ENCODE measurements at places on chromosomes 7 and 10.

DNA sequence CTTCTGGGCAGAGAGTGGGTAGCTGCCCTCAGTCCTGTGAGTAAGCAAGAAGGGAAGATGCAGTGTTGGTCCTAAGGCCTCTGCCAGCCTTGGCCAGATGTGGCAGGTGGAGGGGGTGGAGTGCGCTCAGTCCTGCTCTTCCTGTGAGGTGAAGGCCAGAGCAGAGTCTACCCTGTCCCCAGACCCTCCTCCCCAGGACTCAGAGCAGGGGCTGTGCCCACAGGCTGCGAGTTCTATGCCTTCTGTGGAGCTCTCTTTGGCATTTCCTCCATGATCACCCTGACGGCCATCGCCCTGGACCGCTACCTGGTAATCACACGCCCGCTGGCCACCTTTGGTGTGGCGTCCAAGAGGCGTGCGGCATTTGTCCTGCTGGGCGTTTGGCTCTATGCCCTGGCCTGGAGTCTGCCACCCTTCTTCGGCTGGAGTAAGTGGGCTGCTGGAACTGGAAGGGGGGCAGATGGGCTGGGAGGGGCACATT is 4.0 kb downstream of the OPN4 start:
- DNase-seq, result no peak

GRCh38 chr7:5213286-5213645 is 23.2 kb downstream of the WIPI2 start:
- DNase-seq, result no peak

DNA sequence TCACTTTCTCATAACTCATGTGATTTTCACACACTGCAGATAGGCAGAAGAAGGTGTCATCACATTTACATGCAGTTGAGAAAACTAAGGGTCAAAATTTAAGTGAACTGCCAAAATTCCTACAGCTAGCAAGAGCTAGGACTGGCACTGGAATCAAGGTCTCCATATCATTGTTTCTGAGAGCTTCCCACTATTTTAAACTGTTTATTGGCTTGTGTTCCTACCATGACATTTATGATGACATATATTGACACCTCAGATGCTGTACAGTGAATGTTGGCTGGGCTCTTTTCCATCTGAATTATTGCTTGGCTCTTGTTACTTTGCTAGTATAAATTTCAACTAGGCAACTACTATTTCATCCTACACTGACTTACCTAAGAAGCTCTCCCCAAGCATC is 2.0 kb downstream of the THSD7A start:
- no peak for DNase-seq

DNA sequence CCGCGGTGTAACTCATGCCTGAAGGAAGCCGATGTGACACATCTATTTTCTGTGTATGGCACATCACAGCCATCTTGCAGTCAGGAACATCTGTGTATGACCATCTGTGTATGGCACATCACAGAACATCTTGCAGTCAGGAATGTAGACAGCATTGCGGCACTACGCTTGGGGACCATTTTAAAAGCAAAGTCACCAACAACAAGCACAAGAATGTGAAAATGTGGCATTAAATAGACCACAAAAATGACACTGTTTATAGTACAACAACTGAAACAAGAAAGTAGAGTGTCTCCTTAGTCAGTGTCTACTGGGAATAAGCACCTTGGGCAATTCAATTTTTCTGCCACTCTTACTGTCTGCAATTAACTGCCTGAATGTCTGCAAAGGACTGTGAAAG is 124.4 kb downstream of the HGF start:
- no peak for DNase-seq

GRCh38 chr7:139916717-139917395 is 87.8 kb downstream of the TBXAS1 start:
- no peak for DNase-seq

GRCh38 chr10:97932932-97933530 is 83.4 kb downstream of the GOLGA7B start:
- no peak for DNase-seq

DNA sequence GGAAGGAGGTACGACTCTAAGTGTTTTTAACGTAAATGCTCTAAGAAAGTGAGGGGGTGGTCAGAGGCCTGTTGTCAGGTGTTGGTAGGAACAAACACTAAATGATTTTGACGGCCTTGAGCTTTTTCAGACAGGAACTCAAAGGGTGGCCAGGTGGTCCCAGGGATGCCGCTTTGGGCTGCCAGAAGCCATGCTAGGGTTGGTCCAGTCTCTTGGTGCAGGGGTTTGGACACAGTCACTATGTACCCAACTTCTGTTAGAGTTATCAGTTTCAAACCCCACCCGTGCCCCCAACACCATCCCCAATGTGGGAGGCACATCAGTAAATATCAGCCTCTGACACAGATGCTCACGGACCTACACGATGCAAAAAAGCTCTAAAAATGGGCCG is 9.3 kb downstream of the ATP6V0E2 start:
- no peak for DNase-seq

GRCh38 chr10:31157123-31158010 is 125.7 kb upstream of the ZNF438 start:
- DNase-seq, result no peak

DNA sequence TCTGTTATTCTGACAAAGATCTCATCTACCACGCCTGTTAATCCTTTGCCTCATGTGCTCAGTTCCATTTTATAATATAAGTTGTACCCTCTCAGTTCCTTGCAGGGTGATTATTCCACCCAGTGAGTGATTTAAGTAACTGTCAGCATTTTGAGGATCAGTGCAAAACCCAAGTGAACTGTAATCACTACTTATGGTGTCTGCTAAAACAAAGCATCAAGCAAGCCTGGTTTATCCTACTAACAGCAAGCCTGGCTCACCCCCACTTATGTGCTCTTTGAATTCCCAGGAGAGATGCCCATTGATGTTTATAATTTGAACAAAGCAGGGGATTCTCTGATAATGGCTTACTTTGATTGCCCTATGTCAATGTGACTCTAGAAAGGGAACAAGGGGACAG is 186.8 kb upstream of the LRGUK start:
- DNase-seq, result no peak

GRCh38 chr10:29874606-29875269 is 184.6 kb downstream of the JCAD start:
- no peak for DNase-seq

DNA sequence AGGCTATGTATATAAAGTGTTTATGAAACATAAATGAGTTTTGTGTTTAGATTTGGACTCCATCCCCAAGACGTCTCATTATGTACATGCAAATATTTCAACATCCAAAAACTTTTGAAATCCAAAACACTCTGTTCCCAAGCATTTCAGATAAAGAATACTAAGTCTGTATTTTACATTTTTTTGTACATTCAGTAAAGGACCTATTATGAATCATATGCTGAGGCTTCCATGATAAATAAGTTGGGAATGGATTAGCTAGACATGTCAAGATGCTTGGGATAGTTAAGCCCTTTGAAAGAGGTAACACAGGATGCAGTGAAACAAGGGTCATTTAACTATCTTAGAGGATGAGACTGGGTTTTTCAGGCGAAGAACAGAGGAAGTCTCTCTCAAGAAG is 262.9 kb downstream of the SNX13 start:
- DNase-seq, result no peak

- DNase-seq, result no peak
Measured at GRCh38 chr7:152336754-152337368, 98.9 kb downstream of the KMT2C start.

GRCh38 chr10:84837877-84838276 is 509.5 kb downstream of the CCSER2 start:
- no peak for DNase-seq

DNA sequence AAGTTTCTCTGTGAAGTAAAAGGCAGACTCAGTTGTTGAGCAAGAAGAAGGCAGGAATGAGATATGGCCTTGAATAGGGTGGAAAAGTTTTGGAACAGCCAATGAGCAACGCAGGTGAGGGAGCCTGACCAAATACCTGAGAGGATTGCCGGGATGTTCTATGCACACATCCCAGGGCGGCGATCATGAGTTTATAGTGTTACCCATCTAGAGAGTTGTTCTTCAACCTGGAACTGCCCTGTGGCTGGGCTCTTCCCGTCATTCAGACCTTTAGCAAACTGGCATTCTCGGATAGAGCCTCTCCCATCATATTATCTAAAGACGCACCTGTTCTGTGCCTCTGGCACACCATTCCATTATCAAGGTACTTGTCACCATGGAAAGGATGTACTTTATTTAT is 103.0 kb upstream of the KIF5B start:
- no peak for DNase-seq

DNA sequence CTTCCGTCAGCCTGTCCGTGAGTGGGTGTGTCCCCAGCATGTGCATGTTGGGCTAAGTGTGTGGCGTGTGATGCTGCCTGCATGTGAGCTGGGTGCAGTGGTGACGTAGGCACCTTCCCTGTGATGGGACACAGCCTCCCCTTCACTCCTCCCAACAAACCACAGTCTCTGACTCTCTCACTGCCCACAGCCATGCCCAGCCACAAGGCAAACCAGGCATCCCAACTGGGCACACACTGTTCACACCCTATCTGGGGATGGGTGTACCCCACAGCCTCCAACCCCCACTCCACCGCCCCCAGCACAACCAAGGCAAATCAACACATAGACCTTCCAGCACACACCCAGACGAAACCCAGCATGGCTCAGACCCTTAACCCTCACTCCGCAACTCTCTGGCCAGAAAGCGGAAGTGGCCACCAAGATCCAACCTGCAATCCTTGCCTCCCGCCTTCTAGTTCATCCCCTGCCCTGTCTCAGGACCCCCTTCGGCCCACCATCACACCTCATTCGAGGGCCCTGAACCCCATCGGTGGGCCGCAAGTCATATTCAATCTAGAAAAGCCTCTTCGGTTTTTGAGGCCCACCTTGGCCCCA is 10.4 kb downstream of the PSD start:
- no peak for DNase-seq

- no peak for DNase-seq
Measured at GRCh38 chr10:112269266-112269665, 13.9 kb upstream of the TECTB start.

- no peak for DNase-seq
Measured at GRCh38 chr10:42951486-42952251, 125.2 kb upstream of the RET start.

- DNase-seq, result no peak
Measured at GRCh38 chr7:92834507-92835260, 1.7 kb downstream of the CDK6 start.

- no peak for DNase-seq
Measured at GRCh38 chr10:24597426-24597825, 126.3 kb downstream of the ARHGAP21 start.

DNA sequence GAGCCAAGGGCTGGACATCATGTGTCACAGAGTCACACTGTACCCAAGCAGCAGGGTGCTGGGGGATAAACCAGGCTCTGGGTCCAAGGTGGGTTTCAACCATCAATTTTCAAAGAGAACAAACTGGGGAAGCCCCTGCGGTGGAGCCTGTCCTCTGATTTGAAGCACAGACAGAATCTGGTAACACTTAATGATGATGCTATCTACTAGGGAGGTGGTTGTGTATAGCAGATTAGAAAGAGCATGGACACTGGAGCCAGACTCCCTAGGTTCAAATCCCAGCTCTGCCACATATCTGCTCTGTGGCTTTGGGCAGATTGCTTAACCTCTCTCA is 204.9 kb upstream of the ZMIZ1 start:
- DNase-seq, result no peak

GRCh38 chr7:27992097-27992496 is 188.5 kb downstream of the JAZF1 start:
- DNase-seq, result no peak

GRCh38 chr7:111527545-111527944 is 34.7 kb downstream of the IMMP2L start:
- no peak for DNase-seq

All from epithelial cell of proximal tubule (primary cell).